ENCODE measurements at places on chromosomes 3 and 15.

DNA sequence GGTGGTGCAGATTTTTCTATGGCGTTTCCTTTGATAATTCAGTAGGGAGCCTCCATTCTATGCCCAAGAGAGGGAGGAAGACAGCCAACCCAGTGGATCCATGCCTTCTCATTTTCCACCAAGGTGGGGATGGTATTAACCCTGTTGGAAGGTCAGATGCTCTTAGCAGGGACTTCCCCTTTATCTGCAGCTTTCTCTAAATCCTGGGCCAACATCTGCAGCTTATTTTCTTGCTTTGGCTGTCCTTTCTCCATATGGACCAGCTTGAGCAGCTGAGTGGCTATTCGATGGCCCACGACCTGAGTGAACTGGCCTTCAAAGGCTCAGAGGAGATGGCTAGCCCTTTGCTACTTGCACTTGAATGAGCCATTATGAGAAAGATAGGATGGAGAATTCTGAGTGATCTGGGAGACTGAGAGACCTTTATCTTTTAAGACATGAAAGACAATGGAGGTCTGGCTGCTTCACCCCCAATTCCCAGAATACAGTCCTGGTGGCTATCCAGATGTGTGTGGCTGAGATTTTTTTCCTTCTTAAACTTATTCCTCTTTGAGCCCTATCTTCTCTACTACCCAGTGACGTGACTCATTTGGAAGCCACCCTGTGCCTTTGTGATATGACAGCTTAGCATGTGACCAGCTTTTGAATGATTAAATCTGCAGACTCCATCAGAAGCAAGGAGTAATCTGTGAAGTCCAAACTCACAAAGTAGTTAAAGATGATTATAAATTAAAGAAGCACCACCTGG is 39.6 kb upstream of the TRAK1 start:
- no peak for DNase-seq

DNA sequence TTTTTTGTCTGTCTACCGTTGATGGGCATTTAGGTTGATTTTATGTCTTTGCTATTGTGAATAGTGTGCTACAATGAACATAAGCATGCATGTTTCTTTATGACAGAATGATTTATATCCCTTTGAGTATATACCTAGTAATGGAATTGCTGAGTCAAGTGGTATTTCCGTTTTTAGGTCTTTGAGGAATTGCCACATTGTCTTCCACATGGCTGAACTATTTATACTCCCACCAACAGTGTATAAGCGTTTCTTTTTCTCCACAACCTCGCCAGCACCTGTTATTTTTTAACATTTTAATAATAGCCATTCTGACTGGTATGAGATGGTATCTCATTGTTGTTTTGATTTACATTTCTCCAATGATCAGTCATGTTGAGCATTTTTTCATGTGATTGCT is 89.6 kb upstream of the GALNT15 start:
- DNase-seq, result no peak

DNA sequence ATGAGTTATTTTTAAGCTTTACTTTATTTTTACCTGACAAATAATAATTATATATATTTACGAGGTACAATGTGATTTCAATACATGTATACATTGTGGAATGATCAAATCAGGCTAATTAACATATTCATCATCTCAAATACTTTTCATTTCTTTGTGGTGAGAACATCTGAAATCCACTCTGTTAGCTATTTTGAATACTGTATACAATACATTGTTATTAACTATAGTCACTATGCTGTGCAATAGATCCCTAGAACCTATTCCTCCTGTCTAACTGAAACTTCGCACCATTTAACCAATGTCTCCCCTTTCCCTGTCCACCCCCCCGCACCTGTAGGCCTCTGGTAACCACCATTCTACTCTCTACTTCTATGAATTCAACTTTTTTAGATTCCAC is 7.9 kb upstream of the SPPL2A start:
- DNase-seq, result no peak

DNA sequence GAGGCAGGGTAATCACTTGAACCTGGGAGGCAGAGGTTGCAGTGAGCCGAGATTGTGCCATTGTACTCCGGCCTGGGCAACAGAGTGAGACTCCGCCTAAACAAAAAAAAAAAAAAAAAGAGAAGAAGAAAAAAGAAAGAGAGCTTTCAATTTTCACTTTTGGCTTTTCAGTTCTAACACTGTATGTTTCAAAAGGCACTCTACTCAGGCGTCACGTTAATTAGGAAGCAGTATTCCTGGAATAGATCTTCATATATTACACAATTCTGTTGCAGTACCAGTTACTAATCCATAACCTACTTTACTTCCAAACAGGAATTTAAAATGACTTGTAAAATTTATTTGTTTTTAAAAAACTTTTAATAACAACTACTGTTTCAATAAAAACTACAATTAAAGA is 131.7 kb upstream of the PLXND1 start:
- DNase-seq, result no peak

DNA sequence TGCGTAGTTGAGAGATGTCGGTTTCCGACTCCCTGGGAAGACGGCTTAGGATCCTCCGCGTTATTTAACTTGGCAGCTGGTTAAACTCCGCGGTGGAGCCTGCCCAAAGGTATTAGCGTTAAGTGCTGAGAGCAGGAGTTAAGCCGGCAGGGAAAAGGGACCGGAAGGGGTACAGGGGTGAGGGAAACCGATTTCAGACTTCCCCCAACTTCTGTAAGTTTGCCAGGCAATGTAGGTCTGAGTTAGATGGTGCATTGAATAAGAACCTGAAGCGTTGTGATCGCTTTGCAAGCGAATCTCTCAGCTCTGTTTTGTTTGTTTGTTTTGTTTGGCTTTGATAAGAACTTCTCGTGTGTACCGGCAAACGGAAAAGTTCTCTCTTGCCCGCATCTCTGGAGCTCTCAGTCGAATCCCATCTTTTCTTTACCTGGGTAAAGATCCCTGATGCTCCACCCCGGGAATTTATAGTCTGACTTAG is 6.0 kb upstream of the FEZF2 start:
- DNase-seq, result no peak

- no peak for DNase-seq
These were observed 658.3 kb downstream of the TUSC7 start for GRCh38 chr3:117367861-117368260.
